K562 (cell line): ENCODE measurements at places on chromosomes 6 and 20.

DNA sequence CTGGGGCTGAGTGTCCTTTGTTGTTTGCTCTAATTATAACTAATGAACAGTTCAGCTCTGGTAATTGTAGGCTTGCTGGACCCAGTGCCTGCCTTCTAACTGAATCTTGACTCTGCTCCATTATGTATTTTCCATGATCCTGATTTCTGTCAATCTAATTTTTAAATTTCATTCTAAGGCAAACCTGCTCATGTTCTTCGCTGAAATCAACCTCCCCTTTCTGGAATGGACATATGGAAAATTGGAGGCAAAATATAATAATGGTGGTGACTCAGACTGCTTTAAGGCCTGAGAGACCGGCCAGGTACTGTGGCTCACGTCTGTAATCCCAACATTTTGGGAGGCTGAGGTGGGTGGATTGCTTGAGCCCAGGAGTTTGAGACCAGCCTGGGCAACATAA, 182.7 kb upstream of the AKAP12 start:
- no peak for DNase-seq

DNA sequence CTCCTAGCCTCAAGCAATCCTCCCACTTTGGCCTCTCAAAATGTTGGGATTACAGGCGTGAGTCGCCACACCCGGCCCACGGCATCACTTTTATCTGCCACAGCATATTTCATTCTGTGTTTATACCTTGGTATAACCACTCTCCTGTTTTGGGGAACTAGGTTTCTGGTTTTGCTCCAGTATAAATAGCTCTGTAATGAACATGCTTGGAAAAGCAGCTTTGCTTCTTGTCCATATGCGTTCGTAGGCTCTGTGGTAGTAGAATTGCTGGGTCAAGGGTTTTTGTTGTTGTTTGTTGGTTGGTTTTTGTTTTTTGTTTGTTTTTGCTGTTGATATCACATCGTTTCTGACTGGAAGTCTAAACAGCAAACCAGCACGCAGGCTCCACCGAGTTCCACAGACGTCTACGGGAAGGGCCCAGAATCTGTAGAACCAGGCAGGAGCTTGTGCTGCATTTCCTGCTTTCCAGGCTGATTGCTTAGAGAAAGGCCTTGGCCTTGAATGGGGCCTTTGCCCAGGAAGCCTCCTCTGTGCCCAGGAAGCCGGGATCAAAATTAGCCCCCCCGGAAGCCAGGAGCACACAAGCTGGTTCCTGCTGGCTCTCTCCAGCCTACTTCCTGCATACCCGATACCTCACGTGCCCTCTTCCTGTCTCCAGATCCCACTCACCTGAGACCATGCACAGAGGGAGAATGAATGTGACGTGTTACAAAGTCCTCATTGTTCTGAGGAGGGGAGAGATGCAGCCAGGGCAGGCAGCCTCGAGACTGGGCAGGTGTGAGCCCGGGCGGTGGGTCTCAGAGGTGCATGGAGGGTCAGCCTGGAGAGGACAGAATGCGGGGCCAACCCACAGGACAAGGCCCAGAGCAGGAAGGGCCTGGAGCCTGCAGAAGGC, 34.7 kb downstream of the AAR2 start:
- no peak for DNase-seq

DNA sequence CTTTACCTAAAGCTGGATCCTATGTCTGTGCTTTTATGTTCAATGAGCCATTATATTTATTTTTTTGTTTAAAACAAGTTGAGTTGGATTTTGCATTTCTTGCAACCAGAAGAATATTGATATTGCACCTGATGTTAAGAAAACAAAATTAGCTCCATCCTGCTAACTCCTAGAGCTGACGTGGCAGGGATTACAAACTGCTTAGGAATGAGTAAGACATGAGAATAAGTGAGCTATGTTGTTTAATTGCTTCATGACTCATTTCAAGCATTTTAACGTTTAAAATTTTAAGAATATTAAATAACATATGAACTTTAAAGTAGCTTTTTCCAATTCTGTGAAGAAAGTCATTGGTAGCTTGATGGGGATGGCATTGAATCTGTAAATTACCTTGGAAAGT, 663.5 kb downstream of the EPM2A start:
- DNase-seq: no peak

DNA sequence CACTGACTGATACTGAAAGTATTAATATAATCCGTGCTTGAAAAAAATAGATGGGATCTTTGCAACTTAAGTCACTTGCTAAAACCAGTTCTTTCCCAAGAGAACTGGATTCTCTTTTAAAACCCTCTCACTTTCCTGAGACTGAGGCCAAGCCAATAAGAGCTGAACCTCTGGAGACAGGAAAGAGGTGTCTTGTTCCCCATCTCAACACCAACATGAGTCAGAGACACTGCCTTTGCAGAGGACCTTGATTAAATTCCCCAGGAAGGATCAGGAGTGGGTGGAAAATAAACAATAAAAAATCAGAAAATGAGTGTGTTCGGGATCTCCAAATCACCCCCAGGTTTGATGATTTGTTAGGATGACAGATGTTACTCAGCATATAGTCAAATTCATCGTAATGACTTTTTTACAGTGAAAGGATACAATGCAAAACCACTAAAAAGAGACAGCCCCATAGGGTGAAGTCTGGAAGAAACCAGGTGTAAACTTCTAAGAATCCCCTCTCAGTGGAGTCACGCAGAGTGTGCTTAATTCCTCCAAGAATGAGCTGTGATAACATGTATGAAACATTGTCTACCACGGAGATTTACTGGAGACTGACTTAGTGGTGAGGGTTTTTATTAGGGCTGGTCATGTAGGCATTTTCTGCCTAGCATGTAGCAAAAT, 122.8 kb upstream of the BEND3 start:
- DNase-seq: no peak

GRCh38 chr6:109117346-109118035, 22.2 kb downstream of the CEP57L1 start:
- no peak for DNase-seq

DNA sequence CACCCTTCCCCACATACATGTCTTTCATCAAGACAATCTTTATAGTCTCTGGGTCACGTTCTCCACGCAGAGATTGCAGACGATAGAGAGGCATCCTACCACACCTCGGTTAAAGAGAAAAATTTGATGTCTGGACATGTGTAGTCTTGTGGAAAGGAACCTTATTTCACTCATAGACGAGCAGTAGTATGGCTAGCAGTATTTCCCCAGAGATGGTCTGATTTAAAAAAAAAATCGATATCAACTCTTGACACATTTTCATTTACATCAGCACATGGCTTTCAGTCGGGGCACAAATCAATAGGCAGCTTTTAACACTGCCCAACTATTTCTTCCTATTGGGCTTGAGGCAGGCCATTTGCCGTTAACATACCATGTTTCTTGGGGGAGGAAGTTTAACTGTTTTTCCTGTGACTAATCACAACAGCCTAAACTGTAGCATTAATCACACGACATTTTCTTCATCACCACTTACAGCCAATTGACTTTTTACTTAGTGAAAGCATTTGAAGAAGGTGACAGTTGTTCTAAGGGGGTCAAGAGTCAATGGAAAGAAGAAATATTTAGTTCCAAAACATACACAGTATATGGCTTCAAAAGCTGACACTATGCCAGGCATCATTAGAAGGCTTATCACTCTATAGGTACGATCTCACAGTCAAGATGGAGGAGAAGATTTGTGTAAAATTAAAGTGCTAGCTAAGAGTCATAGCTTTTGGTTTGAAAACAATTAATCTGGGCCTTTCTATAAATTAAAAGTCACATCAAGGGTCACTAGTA, 129.5 kb upstream of the HDAC2 start:
- no peak for DNase-seq

GRCh38 chr20:3894796-3895195, 5.6 kb downstream of the PANK2 start:
- no peak for DNase-seq

DNA sequence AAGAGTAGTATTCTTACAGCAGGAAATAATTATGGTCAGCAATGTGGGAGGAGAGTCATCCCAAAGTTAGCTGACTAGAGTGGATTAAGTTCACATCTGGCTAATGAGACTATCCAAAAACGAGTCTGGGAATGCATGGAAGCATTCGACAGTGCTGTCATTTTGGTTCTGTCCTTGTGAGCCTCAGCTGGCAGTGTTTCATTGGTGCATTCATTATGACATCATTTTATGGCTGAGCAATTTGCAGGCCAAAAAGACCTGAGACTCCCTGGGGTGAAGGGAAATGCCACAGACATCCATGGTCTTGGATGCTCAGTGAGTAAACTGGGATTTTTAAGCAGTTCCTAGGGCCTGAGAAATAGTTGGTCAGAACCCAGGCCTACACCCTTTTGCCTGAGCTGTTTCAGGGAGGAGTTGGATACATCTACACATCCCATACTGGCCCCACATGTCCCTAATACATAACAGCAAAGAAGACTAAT, 196.4 kb upstream of the CCN2 start:
- DNase-seq: no peak

DNA sequence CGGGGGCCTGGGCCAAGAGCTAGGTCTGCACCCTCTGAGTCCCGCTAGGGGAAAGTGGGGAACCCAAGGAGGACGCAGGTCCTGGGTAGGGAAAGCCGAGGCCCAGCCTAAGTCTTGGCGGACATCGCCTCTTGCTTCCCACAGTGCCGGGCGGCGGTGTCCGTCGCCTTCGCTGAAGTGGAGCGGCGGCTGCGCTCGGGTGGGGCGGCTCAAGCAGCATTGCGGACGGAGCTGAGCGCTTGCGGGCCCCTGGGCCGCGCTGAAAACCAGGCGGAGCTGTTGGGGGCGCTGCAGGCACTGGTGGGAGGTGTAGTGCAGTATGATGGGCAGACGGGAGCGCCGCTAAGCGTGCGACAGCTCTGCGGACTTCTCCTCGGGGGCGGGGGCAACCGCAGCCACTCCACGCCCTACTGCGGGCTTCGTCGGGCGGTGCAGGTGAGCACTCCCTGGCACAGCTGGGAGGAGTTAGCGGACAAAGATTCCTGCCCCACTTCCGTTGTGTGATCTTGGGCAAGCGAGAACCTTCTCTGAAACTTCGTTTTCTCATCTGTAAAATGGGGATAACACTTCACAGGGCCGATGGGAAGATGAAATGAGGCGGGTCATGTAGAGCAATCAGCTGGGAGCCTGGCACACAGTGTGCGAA, 4.2 kb downstream of the PRSS16 start:
- DNase-seq: peak; percentile 97

DNA sequence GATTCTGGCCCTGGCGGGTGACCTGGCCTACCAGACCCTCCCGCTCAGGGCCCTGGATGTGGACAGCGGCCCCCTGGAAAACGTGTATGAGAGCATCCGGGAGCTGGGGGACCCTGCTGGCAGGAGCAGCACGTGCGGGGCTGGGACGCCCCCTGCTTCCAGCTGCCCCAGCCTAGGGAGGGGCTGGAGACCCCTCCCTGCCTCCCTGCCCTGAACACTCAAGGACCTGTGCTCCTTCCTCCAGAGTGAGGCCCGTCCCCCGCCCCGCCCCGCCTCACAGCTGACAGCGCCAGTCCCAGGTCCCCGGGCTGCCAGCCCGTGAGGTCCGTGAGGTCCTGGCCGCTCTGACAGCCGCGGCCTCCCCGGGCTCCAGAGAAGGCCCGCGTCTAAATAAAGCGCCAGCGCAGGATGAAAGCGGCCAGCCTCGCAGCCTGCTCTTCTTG, 868 bp upstream of the SLC2A4RG start:
- peak; percentile 67 for DNase-seq

- no peak for DNase-seq
Measured at GRCh38 chr20:3532089-3532615, 61.3 kb downstream of the ATRN start.

- no peak for DNase-seq
Measured at GRCh38 chr6:551829-552350, 105.0 kb downstream of the HUS1B start.

DNA sequence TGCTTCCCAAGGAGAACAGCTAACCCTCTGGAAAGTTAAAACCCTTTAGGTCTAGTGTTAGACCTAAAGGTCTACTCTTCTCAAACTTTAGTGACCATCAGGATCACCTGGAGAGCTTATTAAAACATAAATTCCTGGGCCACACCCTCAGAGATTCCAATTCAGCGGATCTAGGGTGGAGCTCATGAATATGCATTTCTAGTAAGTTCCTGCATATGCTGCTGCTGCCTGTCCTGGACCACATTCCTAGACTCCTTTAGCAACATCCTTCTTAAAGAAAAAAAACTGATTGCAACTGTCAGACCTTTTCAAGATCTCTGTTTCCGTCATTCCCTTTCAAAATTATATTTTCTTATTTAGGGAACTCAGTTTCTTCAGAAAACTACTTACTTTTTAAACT, 31.2 kb downstream of the SNAP25 start:
- no peak for DNase-seq

DNA sequence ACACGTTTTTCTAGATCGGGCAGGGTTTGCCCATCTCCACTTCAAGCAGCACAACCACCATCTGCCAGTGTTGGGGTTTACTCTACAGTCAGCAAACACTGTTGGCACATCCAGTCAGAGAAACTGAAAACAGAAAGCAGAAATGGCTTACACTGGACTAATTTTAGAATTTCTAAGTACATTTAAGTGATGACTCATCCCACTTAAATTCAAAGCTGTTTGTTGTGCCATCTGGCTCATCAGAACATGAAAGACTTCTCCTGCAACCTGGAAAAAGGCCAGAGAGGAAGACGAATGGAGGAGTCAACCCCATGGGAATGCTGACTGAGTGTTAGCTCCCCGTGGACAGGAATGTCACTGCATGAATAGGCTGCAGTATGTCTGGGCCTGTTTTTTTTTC, 21.8 kb downstream of the FAM209B start:
- peak; percentile 54 for DNase-seq

GRCh38 chr6:100167585-100167984, 173.6 kb upstream of the MCHR2 start:
- no peak for DNase-seq
